Tibial artery (tissue), 4 donors: ENCODE measurements at places on chromosomes 4 and X.
A peak's percentile ranks its signal among the peaks of the same experiment; 100 is the strongest.

DNA sequence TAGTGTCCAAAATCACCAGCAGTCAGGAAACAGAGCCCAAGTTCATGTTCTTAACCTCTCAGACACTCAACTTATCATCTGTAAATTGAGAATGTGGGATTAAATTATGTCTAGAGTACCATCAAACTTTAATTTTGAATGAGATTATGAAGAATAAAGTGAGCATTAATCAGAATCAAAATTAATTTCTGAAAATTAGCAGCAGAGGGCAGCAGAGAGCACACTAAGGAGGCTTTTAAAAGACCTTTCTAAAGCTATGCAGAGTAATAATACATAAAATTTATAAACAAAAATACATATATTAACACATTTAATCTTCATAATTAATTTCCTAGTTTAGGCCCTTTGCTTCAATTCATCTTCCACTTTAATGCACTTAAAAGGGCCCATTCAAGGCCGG is 7.1 kb downstream of the TASL start:
- DNase-seq = no peak
- H3K27me3 ChIP-seq = no peaks in the 10 kb centered on the region
- H3K4me3 ChIP-seq = no peak overlapping the region
- no peaks in the 10 kb centered on the region for H3K36me3 ChIP-seq

DNA sequence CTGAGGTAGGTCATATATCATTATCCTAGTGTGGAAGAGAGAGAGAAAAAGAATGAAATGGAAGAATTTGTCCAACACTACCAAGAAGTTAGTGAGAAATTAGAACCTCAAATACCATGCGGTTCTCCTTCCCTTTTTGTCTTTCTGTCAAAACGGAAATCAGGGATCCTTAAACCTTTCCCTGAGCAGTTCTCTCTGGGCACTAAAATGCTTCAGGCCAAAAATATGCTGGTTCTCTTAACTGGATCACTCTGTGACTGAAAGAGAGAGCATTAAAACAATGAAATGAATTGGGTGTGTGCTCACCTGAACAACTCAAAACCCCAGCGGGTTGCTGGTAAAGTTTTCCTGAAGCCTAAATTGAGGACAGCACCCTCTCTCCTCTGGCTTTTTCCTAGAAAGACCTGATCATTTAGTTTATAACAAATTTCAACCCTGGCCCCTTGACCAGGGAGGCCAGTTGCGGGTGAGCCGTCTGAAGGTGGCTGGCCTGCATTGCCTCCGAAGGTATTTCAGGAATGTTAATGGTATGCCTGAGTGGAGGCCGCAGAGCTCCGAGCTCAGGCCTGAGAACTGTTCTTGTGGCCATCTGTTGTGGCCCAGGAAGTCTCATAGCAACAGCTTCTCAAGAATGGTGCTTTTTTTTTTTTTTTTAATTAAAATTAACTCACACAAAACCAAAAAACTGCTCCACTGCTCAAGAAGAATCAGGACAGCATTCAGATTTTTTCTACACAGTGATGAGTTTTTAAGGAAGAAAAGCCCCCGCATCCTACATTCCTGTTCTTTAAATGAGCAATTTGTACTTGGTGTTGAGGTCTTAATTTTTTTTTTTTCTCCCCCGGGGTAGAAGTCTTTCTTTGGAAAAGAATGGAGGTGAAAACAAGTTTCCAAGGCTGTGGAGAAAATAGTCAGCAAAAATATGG is 155.1 kb downstream of the SHROOM3 start:
- no peaks in the 10 kb centered on the region for H3K27me3 ChIP-seq
- H3K4me3 ChIP-seq = peak overlapping the region; percentile 4
- peak overlapping the region; percentile 87 for H3K27ac ChIP-seq
- peaks cover 86% of the 10 kb centered on the region for H3K4me1 ChIP-seq

- no peak overlapping the region for H3K27ac ChIP-seq
- no peak for DNase-seq
Observed at GRCh38 chr4:878796-879728, 53.1 kb downstream of the GAK start.

DNA sequence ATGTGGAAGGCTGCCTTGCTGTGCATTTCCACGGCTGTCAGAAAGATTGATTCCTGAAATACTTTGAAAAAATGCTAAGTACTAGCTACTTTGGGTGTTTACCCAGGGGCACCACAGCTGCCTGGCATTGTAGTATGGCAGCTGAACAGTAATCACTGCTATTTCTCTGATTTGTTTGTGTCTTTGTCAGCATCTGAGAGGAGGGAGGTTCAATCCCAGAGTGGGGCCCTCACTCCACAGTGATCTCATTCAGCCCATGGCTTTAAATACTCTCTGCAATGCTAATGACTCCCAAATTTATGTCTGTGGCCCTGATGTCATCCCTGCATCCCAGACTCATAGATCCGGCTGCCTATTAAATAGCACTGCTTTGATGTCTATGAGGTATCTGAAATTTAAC is 575.3 kb upstream of the MAGEB2 start:
- H3K27ac ChIP-seq = no peak overlapping the region
- H3K4me3 ChIP-seq = no peak overlapping the region

DNA sequence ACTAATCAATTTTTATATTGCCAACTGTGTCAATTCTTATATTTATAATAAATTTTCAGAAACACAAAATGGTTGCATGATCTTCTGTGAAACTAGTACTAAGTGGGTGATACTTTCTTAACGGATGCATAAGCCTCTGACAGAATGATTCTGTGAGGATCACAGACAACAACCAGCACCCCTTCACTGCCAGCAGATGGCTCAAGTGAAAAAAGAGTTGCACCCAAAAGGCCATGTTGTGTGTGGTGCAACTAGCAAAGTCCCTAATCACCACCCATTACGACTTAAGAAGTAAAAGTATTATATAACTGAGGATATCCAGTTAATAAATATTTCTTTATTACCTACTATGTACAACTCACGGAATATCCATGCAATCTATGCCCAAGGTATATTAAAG is 334.0 kb downstream of the PCDH19 start:
- no peaks in the 10 kb centered on the region for H3K4me1 ChIP-seq
- H3K27ac ChIP-seq = no peak overlapping the region
- H3K4me3 ChIP-seq = no peak overlapping the region

DNA sequence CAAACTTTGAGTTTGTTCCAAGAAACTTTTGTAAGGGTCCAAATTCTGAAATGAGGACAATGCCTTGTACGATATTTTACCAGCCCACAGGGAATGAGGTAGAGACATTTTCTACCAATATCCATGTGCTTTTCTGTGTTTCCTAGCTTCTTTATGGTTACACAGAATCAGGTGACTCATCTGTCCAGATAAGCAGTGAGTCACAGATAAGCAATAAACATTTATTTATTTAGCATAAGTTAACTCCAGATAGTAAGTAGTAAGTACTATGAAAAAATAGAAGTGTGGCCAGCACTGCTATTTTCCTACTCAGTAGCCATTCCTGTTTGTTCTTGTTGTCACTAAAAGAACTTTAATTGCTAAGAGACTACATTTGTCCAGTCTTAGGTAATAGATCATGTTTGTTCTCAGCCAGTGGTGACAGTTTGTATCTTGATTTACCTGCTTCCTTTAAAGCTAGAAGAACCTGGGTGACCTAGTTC is 7.4 kb downstream of the AFF1 start:
- DNase-seq = no peak
- peaks cover 75% of the 10 kb centered on the region for H3K4me1 ChIP-seq
- H3K36me3 ChIP-seq = no peaks in the 10 kb centered on the region
- H3K27ac ChIP-seq = no peak overlapping the region
- H3K27me3 ChIP-seq = no peaks in the 10 kb centered on the region
- H3K4me3 ChIP-seq = no peak overlapping the region

- H3K4me1 ChIP-seq = peaks cover 17% of the 10 kb centered on the region
- no peak overlapping the region for H3K4me3 ChIP-seq
- DNase-seq = no peak
- no peaks in the 10 kb centered on the region for H3K27me3 ChIP-seq
- H3K36me3 ChIP-seq = peaks cover 10% of the 10 kb centered on the region
Observed at GRCh38 chr4:88793475-88793874, 95.8 kb upstream of the NAP1L5 start.

- H3K27me3 ChIP-seq = no peaks in the 10 kb centered on the region
- DNase-seq = no peak
- H3K27ac ChIP-seq = no peak overlapping the region
- no peaks in the 10 kb centered on the region for H3K36me3 ChIP-seq
- no peaks in the 10 kb centered on the region for H3K4me1 ChIP-seq
Observed at GRCh38 chrX:107025545-107025944, 25.5 kb upstream of the MORC4 start.

GRCh38 chr4:108337923-108338322 is 169.2 kb upstream of the LEF1 start:
- no peaks in the 10 kb centered on the region for H3K36me3 ChIP-seq
- H3K27me3 ChIP-seq = no peaks in the 10 kb centered on the region
- H3K4me3 ChIP-seq = no peak overlapping the region
- H3K27ac ChIP-seq = no peak overlapping the region

DNA sequence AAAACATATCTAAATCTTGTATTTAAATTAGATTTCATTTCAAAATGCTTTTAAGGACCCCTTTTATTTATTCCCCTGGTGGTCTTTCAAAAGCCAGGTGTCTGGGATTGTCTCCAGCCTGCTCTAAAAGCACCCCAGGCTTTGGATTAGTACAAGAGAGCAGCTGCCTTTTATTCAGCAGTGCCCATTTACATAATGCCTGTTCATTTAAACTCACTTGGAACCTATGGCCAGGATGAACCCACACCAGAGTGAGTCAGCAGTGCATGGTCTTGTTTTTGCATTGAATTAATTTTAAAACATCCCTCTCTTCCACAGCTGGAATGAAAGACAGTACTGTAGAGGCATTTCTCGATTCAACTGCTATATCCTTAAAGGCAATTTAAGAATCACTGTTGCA is 64.1 kb upstream of the TENM3 start:
- H3K4me1 ChIP-seq = no peaks in the 10 kb centered on the region
- H3K36me3 ChIP-seq = no peaks in the 10 kb centered on the region
- no peak overlapping the region for H3K4me3 ChIP-seq
- no peaks in the 10 kb centered on the region for H3K27me3 ChIP-seq

DNA sequence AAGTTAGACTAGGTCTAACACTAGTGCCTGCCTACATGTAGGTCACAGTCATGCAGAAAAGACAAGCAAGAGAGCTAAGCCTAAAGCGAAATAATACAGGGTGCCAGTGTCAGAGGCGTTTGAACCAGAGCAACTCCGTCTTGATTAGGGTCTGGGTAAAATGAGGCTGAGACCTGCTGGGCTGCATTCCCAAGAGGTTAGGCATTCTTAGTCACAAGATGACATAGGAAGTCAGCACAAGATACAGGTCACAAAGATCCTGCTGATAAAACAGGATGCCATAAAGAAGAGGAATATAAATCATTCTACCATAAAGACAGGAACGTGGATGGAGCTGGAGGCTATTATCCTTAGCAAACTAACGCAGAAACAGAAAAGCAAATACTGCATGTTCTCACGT is 120.9 kb downstream of the BEND2 start:
- H3K27ac ChIP-seq = no peak overlapping the region
- DNase-seq = no peak
- no peaks in the 10 kb centered on the region for H3K36me3 ChIP-seq
- no peak overlapping the region for H3K4me3 ChIP-seq
- no peaks in the 10 kb centered on the region for H3K27me3 ChIP-seq

DNA sequence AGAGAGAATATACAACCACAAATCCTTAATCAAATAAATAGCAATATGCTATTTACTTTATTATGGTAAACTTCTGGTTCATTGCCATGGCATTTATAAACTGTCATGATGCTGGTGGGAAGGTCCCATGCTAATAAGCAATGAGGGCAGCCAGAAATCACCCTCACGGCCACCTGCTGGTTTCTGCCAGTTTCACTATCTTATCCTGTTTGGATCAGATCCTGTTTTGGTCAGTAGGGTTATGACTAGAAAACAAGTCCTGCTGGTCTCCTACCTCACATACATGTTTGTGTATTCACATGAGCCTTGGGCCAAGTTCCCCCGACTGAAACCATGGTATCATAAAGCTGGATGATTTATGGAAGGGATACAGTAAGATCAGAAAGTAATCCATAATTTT is 28.1 kb downstream of the XAGE5 start:
- no peaks in the 10 kb centered on the region for H3K4me1 ChIP-seq
- no peak overlapping the region for H3K27ac ChIP-seq
- H3K36me3 ChIP-seq = no peaks in the 10 kb centered on the region
- no peak overlapping the region for H3K4me3 ChIP-seq
- DNase-seq = no peak

DNA sequence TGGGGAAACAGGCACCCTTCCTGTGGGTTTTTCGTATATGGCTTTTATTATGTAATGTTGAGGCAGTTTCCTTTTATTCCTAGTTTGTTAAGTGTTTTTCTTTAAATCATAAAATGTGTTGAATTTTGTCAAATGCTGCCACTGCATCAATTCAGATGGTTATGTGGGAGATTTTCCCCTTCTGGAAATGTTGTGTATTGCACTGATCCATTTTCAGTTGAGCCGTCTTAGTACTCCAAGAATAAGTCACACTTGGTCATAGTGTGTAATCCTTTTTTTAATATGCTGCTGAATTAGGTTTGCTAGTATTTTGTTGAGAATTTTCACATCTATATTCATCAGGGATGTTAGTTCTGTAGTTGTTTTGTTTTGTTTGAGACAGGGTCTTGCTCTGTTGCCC is 9.5 kb upstream of the CTBP1 start:
- no peak overlapping the region for H3K27ac ChIP-seq
- H3K36me3 ChIP-seq = no peaks in the 10 kb centered on the region
- H3K4me1 ChIP-seq = no peaks in the 10 kb centered on the region
- H3K27me3 ChIP-seq = no peaks in the 10 kb centered on the region
- no peak for DNase-seq
